ENCODE measurements at places on chromosomes 2 and 18.

- DNase-seq, result peak; percentile 52
Observed at GRCh38 chr2:242054881-242055801, 185.6 kb downstream of the RTP5 start.

DNA sequence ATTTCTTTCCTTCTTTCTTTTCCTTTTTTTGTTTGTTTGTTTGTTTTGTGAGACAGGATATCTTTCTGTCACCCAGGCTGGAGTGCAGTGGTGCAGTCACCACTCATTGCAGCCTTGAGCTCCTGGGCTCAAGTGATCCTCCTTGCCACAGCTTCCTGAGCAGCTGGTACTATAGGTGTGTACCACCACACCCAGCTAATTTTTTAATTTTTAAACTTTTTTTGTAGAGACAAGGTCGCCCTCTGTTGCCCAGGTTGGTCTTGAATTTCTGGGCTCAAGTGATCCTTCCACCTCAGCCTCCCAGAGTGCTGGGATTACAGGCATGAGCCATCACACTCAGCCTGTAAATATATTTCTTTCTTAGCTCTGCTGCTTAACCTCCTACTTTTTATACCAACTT lies 83.4 kb upstream of the CYP20A1 start:
- DNase-seq, result no peak

DNA sequence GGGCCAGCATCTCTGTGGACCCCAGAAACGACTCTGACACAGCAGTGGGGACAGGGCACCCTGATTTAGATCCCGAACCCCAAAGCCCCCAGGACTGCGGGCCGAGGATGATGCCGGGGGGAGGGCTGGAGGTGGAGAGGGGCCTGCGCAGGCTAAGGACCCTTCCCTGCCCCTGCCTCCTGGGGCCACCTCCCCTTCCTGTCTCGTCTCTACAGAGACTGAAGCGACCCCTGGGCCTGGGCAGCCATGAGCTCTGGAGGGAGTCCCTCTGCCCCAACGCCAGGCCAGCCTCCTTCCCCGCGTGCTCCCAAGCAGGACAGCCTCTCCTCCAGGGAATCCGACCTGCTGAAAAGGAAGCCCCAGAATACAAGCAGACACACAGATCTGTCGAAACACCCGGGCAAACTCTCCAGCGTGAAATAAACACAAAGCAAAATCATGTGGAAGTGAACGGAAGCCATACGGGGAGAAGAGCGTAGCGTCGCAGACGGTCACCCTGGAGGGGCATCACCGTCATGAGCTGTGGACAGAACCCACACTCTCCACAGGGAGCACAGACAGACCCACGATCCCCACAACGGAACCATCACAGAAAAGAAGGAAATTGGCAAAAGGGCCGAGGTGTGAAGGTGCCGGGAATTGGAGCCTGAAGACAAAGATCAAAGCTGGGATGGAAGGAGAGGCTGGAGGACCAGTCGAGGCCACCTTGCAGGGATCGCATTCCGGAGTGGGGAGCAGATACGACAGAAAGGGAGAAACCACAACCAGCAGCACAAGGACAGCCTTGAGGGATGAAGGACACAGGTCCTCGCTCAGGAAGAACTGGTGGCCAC lies 51.0 kb upstream of the CTDP1 start:
- peak; percentile 43 for DNase-seq

- no peak for DNase-seq
Observed at GRCh38 chr2:45256867-45257641, 247.8 kb upstream of the SIX2 start.

- DNase-seq, result no peak
Observed at GRCh38 chr2:58140508-58141072, 94.0 kb downstream of the VRK2 start.

GRCh38 chr2:218329826-218330593 lies 26.6 kb upstream of the CATIP start:
- no peak for DNase-seq

GRCh38 chr2:1798115-1798784 lies 53.9 kb upstream of the PXDN start:
- DNase-seq, result no peak

DNA sequence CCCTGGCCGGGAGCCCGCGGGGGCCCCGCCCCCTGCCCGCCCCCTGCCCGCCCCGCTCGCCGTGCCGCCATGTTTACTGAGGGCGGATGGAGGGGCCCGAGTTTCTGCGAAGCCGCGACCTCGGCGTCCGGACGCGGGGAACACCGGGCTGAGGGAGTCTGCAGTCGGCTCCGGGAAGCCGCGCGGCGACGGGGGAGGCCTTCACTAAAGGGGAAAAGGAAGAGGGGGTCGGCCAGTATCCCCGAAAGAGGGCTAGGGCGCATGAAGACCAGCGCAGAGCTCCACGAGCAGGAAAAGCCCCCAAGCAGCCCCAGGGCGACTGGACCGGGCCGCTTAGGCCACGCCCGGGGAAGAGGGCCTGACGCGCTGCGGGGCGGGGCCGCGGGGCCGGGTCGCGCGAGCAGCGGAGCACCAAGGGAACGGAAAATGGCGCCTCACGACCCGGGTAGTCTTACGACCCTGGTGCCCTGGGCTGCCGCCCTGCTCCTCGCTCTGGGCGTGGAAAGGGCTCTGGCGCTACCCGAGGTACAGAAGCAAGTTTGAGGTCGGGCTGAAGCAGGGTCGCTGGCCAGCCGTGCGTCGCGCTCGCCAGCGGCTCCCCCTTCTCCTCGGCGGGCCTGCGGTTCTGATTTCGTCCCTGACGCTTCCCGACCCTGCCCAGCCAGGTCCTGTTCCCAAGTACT lies at the start of the genes ATRAID and SLC5A6:
ATRAID (plus strand) TSS at position 99 of the 683 bp plus-strand sequence; CDS start at position 427, 328 bp downstream.
SLC5A6 (minus strand) TSS at position 326 of the 683 bp plus-strand sequence. CDS start 4,618 bp downstream, outside the sequence.
- DNase-seq, result peak; percentile 95

Measured in islet precursor cell (in vitro differentiated cells).